Heart left ventricle (tissue), 16 donors: ENCODE measurements at places on chromosomes 16 and 17.

GRCh38 chr17:66426397-66427033 is 124.1 kb downstream of the PRKCA start:
- DNase-seq, result no peak

GRCh38 chr17:2239170-2239551 is 64.4 kb downstream of the SMG6 start:
- DNase-seq, result no peak

- peak; percentile 49 for DNase-seq
Observed at GRCh38 chr16:1308036-1308976, 1.1 kb upstream of the UBE2I start.

DNA sequence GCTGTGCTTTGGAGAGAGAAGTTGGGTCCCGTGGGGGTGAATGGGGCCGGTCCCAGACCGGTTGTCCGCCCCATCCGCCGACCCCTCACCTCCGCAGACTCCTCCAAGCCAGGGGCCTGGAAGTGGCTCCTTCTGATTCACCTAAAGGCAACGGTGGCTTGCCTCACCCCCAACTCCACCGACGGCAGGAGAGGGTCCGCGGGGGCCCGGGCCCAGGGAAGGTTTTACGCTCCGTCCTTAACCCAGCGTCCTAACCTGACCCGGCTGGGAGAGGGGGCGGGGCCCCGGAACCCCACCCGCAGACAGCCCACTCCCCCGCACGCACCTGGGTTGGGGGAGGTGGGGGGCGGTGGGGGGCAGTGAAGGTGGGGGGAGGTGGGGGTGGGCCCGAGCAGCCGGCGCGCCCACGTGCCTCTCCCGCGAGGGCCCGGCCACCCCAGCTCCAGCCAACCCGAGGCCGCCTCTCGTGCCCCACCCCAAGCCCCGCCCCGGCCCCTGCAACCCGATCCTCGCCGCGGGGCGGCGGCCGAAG is 12.7 kb upstream of the CD300A start:
- DNase-seq, result peak; percentile 96

- DNase-seq, result peak; percentile 90
Observed at GRCh38 chr16:3021449-3022207, 1.5 kb downstream of the TNFRSF12A start.

DNA sequence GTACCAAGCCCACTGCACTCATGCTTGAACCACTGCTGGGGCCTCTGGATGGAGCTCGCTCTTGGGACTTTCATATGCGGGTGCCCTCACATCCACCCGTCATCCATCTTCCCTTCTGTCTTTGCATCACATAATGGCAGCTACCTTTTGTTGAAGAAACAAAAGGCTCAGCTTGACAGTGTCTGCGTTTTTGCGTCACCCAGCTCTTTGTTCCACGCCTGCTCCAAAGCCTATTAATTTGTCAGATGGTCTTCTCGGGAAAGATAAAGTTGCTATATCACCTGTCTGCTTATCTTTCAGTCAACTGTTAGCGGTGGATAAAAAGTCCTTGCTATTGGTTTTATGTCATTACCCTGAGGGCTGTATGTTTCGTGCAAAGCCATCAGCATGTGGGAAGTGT is 18.1 kb upstream of the BCO1 start:
- DNase-seq, result no peak

DNA sequence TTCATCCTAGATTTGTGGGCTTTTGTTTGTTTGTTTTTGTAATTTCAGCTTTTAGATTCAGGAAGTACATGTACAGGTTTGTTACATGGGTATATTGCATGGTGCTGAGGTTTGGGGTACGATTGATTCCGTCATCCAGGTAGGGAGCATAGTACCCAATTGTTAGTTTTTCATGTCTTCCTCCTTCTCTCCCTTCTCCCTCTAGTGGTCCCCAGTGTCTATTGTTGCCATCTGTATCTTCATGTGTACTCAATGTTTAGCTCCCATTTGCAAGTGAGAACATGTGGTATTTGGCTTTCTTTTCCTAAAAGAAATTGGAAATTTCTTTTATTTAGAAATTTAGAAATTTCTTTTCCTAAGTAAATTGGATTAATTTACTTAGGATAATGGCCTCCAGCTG is 37.1 kb upstream of the BCAS3 start:
- no peak for DNase-seq

GRCh38 chr17:14427900-14428647 is 127.2 kb downstream of the HS3ST3B1 start:
- no peak for DNase-seq

- DNase-seq, result no peak
Observed at GRCh38 chr16:83070416-83071209, 443.8 kb downstream of the CDH13 start.

DNA sequence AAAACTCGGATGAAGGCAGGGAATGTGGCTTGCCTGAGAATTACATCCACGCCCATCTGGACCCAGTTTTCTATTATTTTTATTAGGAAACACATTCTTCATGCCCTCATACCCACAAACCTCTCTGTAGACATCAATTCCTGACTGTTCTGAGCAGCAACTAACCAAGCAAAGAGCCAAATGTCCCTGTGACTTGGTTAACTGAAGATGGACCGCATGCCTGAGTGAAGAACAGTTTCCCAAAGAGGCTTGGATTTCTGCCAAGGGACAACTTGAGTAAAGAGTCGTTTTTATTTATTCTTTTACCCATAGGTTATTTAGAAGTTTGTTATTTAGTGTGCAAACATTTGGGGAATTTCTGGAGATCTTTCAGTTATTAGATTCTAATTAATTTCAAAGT is 259.8 kb downstream of the GRIN2A start:
- no peak for DNase-seq

DNA sequence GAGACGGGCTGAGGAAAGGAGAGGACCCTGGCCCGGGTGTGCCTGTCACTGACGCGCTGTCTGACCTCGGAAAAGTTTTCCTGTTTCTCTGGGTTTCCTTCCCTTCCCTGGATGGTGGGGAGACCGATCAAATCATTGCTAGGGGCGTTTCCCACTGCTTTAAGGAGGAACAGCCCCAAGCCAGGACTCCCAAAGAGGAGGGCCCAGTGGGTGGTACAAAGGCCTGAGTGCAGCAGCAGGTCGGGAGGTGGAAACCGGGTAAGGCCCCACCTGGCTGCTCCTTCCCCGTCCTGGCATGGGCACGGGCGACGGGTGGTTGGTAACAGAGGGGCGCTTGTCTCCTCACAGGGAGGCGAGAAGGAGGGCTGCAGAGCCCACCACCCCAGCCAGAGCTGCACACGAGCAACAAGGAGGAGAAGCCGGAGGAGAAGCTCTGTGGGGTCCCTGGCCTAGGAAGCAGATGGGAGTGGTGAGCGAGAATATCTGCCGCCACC is 2.2 kb downstream of the SRL start:
- no peak for DNase-seq

- no peak for DNase-seq
Observed at GRCh38 chr17:26773189-26774188, 520.4 kb upstream of the WSB1 start.

GRCh38 chr17:491086-492021 is 138.7 kb upstream of the RPH3AL start:
- peak; percentile 73 for DNase-seq

DNA sequence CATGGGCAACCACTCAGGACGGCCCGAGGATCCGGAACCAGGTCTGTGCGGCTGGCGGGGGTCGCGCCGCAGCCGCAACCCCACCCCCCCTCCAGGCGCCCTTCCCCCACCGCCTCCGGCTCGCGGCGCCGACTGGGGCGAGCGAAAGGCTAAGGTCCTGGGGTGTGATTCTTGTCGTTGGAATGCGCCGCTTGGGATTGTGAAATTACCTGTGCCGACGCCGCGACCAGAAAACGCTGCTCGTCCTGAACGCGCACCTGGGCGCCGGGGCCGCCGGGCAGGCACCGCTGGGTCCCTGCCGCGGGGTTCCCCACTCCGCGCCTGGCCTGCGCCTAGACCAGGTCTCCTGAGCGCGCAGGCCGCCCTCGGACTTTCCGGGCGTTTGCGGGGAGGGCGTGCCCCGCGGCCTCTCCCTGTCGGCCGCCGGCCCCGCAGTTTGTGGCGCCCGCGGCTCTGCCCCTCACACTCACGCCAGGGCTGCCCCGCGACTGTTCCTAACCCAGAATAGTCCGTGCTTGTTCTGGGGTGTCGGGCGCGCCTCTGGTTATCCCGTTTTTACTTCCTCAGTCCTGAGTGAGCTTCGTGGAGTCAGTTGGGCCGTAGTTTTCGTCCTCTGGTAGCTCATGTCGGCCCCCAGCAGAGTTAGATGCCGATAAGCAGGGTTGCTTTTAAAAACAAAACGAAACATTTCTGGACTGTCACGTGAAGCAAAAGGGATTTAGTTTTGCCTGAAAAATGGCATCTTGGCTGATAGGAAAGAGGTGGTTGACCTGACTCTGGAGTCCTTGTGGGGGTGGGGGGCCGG is 147.2 kb downstream of the SPECC1 start:
- DNase-seq, result no peak

- no peak for DNase-seq
Observed at GRCh38 chr17:13084420-13084819, 66.6 kb upstream of the ELAC2 start.

DNA sequence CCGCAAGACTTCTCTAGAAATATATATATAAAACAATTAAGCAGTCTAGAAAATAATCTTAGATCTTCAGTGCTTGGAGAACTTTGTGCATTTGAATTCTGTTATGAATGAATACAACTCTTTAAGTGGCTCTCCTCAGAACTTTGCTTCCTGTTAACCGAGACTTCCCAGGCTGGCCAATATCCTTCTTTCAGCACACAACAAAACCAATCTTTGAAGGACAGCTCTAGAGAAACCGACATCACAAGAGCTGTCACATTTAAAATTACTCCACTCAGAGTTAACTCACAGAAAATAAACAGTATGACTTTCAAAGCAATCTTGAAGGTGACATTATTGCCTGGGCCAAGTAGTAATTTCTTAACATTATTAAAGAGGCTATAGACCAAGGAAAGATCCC is 49.7 kb upstream of the ITGA2B start:
- DNase-seq, result no peak

DNA sequence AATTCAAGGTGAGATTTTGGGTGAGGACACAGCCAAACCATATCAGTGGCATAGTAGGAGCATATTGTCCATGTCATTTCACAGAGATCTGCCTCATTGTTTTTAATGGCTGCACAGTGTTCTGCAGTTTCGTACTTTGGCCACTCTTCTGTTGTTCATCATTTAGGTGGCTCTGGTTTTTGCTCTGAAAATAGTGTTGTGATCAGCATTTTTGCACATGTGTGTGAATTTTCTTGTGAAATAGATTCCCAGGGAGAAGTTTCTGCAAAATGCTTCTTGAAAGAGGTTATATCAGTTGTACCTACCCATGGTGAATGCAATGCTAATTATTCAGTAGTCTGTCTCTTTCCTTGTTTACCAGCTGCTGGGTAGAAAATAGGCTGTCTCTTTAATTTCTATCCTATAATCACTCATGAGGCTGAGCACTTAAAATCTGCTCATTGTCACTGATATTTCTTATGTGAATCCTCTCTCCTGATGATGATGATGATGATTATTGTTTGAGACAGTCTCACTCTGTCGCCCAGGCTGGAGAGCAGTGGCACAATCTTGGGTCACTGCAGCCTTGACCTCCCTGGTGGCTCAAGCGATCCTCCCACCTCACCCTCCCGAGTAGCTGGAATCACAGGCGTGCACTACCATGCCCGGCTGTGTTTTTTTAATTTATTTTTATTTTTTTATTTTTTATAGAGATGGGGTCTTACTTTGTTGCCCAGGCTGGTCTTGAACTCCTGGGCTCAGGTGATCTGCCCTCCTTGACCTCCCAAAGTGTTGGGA is 10.5 kb downstream of the LCMT1 start:
- DNase-seq, result no peak

DNA sequence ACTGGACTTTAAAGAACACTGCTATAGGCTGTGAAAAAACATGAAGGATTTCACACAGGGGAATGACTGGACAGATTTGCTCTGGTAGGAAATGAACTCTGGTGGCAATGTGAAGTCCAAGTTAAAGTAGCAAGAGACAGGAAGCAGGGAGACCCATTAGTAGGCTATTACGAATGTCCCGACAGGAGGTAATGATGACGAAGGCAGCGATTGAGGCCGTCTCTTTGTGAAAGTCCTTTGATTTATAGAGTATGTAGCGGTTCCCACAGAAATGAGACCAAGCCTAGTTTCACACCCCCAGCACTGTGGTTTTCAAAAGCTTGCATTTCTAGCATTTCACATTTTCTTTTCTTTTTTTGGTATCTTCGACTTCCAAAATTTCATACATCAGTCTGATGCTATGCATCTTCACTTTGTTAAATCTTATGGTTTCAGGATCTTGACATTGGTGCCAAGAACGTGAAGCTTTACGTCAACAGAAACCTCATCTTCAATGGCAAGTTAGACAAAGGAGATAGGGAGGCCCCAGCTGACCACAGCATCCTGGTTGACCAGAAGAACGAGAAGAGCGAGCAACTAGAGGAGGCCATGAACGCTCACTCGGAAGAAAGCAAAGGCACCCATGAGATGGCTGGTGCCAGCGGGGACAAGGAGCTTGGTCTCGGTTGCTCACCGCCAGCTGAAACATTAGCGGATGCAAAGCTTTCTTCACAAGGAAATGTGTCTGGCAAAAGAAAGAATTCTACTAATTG is 189.8 kb downstream of the KATNIP start:
- no peak for DNase-seq

DNA sequence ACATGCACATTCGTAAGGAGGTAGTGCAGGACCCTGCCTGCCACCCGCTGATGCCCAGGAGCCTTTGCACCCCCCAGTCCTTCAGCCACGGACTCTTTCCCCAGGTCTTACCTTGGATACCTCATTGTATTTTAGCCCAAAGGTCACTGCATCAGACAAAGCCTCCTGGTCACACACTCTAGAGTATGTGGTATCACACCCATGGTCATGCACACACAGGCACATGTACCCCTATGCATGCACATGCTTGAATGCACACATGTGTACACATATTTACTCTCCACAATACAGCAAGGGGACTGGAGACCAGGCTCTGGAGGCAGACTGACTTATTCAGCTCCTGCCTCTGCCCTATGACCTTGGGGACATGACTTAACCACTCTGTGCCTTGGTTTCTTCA is 357.5 kb downstream of the C16orf95 start:
- DNase-seq, result no peak

DNA sequence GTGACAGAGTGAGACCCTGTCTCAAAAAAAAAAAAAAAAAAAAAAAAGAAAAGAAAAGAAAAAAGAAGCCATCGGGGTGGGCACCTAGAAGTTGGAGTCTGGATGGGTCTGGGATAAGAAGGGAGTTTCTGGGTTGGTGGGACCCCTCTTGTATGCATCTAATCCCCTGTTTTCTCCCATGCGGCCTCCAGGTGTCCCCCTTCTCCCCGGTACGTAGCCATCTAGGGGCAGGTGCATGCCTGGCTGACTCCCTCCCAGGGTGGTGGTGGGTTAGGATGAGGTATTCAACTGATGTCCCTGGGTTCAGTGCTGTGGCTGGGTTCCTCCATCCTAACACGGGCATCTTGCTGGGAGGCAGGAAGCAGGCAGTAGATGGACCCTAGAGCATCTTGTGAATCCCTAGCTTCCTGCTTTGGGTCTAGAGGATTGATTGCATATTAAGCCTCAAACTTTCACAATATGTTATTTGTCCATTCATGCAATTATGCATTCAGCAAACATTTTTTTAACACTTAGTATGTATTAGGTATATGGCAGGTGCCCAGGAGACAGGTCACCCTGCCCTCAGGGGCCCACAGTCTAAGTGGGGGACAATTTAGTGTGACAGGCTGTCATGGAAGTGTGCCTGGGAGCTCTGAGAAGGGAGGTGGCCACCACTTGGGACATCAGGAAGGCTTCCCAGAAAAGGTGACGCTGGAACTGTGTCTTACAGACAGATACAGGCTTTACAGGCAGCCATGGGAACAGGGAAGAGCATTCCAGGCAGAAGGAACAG is 13.1 kb downstream of the FMNL1 start:
- DNase-seq, result no peak

- DNase-seq, result no peak
Observed at GRCh38 chr16:23570992-23571632, 13.6 kb downstream of the UBFD1 start.
